Esophagus muscularis mucosa (tissue), 4 donors: ENCODE measurements at places on chromosomes 16 and 17. TPM values are rescaled to one million over a fixed set of nuclear protein-coding genes. Genes with fewer than 3 reads are reported as not detected.
A peak's percentile ranks its signal among the peaks of the same experiment; 100 is the strongest.

- H3K4me1 ChIP-seq: no peaks in the 10 kb centered on the region
- no peak overlapping the region for H3K27ac ChIP-seq
- no peaks in the 10 kb centered on the region for H3K36me3 ChIP-seq
- DNase-seq: no peak
- no peaks in the 10 kb centered on the region for H3K27me3 ChIP-seq
Measured at GRCh38 chr16:31344712-31345111, 10.3 kb upstream of the ITGAX start.

DNA sequence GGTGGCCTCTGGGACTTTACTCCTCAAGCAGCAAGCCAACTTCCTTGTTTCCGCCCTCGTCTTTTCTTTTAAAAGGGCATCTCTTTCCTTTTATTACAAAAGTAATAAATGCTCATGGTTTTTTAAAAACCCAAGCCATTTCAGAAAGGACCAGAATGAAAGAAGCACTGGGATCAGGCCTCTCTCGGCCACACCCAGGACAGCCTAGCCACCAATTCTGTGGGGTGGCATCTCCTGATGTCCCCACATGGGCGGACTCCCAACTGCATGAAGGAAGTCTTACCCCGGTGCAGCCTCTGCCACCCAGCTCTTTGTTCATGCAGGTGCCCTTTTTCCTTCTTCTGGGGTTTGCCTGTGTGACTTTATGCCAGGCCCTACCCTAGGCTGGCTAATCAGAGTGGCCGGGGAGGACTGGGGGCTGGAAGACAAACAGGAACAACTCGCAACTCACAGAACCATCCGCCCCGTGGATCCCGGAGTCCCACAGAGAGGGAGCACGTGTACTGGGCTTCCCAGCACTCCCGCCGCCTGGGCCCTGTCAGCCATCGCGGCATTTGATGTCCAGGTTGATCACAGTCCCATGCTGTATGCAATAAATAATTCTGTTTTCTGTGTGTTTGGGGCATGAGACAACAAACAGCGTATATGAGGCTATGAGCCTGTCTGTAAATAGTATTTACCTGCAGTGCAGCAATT lies 2.6 kb upstream of the RASD1 start:
- no peak overlapping the region for H3K4me3 ChIP-seq
- no peaks in the 10 kb centered on the region for H3K27me3 ChIP-seq
- DNase-seq: no peak
- no peak overlapping the region for H3K27ac ChIP-seq
- H3K4me1 ChIP-seq: peaks cover 32% of the 10 kb centered on the region
- H3K36me3 ChIP-seq: no peaks in the 10 kb centered on the region

DNA sequence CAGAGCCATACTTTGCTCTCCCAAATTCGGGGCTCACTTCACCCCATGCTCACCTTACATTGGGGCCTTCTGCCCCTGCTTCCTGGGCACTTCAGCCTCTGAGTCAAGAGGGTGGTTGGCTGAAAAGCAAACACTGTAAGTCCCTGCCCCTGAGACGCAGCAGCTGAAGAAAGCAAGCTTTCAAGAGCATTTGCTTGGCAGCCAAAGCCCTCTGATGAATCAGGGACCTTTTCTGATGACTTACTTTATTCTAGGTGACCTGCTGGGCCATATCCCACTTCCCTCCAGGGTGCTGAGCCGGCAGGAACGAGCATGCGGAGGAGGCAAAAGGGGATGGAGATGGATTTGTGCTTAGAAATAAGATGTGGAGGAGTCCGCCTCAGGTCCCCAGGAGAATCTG lies 147.0 kb upstream of the TNRC6C start:
- peaks cover 23% of the 10 kb centered on the region for H3K4me1 ChIP-seq
- peak overlapping the region; percentile 62 for H3K27ac ChIP-seq
- no peaks in the 10 kb centered on the region for H3K36me3 ChIP-seq
- H3K27me3 ChIP-seq: no peaks in the 10 kb centered on the region
- no peak overlapping the region for H3K4me3 ChIP-seq
- no peak for DNase-seq

- H3K27me3 ChIP-seq: no peaks in the 10 kb centered on the region
- DNase-seq: no peak
- H3K4me1 ChIP-seq: peaks cover 14% of the 10 kb centered on the region
- H3K36me3 ChIP-seq: no peaks in the 10 kb centered on the region
- H3K4me3 ChIP-seq: no peak overlapping the region
Measured at GRCh38 chr16:14399378-14400284, 230.4 kb downstream of the PARN start.

DNA sequence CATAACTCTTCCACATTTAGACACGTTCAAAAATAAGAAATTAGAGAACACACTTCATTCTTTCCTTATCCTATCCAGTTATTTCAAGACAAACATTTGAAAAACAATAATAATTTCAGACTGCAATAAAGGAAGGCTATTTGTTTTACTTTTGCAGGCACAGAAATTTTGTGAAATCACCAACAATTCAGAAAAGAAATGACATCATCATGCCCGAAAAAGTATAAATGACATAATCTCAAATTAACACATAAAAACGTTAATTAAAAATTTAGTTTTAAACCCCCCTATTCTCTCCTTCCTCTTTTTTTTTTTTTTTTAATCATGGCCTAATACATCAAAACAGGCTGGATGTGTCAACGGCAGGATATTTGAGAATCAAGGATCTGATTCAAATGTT lies 468.4 kb upstream of the RBFOX1 start:
- no peak overlapping the region for H3K27ac ChIP-seq
- H3K4me1 ChIP-seq: no peaks in the 10 kb centered on the region

- H3K36me3 ChIP-seq: no peaks in the 10 kb centered on the region
- H3K4me3 ChIP-seq: peak overlapping the region; percentile 71
- peaks cover 3% of the 10 kb centered on the region for H3K27me3 ChIP-seq
- no peak for DNase-seq
- peaks cover 58% of the 10 kb centered on the region for H3K4me1 ChIP-seq
- peak overlapping the region; percentile 91 for H3K27ac ChIP-seq
Measured at GRCh38 chr16:17467923-17468540, 2.7 kb downstream of the XYLT1 start.

- peaks cover 7% of the 10 kb centered on the region for H3K4me1 ChIP-seq
- no peaks in the 10 kb centered on the region for H3K36me3 ChIP-seq
- no peak overlapping the region for H3K4me3 ChIP-seq
- H3K27me3 ChIP-seq: no peaks in the 10 kb centered on the region
Measured at GRCh38 chr17:64420143-64420670, 28.7 kb upstream of the MILR1 start.

DNA sequence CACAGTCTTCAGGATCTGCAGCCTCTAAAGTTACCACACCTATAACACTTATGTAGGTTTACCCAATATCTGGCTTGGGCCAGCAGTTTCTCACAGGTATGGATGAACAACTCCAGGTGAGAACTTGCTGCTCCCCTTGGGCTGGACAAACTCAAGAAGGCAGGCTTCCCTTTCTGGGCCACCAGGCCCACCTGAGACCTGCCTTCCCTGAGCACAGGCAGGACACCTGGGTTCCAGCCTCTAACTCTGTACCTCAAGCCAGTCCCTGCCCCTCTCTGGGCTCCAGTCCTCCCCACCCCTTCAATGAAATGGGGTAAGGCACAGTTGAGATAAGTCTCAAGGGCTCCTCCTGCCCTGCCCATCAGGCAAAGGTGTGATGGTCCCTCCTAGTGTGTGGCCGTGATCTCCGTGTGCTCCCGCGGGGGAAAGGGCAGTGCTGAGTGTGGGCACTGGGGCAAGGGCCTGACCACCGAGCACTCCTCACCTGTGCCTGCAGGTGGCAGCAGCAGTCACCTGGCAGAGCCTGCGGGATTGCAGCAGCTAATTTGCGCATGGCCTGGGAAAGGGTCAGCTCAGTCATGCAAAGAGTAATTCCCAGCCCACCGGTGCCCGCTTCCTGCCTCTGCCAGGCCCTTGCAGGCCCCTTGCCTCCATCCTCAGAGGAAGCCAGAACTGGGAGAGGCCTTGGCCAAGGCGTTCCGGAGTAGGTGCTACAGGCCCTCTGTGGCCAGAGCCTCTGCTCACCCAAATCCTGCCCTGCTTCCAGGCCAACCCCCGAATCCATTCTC lies 28.2 kb upstream of the ADGRG1 start:
- H3K36me3 ChIP-seq: no peaks in the 10 kb centered on the region
- H3K4me1 ChIP-seq: peaks cover 4% of the 10 kb centered on the region
- no peak for DNase-seq
- H3K4me3 ChIP-seq: no peak overlapping the region
- H3K27me3 ChIP-seq: no peaks in the 10 kb centered on the region
- H3K27ac ChIP-seq: no peak overlapping the region

GRCh38 chr17:82058230-82058854 lies 6.6 kb downstream of the GPS1 start:
- no peak for DNase-seq
- H3K36me3 ChIP-seq: peaks cover 98% of the 10 kb centered on the region
- no peak overlapping the region for H3K4me3 ChIP-seq
- peaks cover 9% of the 10 kb centered on the region for H3K4me1 ChIP-seq
- H3K27me3 ChIP-seq: no peaks in the 10 kb centered on the region

GRCh38 chr17:21272881-21273792 lies 11.4 kb upstream of the MAP2K3 start:
- DNase-seq: no peak
- peaks cover 20% of the 10 kb centered on the region for H3K4me1 ChIP-seq
- no peaks in the 10 kb centered on the region for H3K36me3 ChIP-seq
- H3K4me3 ChIP-seq: no peak overlapping the region

DNA sequence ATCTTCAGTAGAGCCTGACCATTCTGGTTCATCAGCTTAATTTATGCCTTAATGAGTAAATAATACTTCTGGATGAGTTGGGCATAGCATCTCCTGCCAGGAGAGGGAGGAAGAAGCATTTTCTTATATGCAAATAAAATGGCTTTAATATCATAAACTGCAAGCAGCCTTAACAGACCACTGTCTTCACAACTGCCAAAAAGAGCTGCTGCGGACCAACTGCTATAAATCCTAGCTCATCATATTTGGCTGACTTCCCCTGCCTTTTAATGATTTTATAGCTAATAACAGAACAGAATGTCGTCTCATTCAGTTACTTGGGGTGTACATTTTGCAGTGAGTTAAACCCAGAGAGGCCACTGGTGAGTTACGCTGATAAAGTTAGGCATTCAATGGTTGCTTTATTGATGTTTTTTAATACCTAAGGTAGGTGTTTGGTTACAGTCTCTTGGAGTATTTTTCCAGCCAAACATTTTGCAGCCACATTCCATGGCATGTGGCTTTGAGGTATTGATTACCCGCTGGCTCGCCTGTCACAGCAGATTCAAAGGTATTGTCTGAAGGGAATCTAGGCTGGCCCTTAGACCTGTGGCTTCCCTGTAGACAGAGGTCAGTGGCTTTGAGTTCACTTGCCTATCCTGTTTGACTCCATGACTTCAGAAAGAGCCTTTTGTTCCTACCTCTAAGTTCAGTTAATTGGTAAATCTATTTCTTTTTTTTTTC lies 16.4 kb downstream of the FAM20A start:
- DNase-seq: no peak
- H3K4me1 ChIP-seq: no peaks in the 10 kb centered on the region
- H3K27ac ChIP-seq: no peak overlapping the region
- H3K27me3 ChIP-seq: no peaks in the 10 kb centered on the region
- no peak overlapping the region for H3K4me3 ChIP-seq

- no peak overlapping the region for H3K4me3 ChIP-seq
- no peak for DNase-seq
- H3K4me1 ChIP-seq: no peaks in the 10 kb centered on the region
- H3K36me3 ChIP-seq: no peaks in the 10 kb centered on the region
- no peak overlapping the region for H3K27ac ChIP-seq
Measured at GRCh38 chr17:28182559-28182958, 136.4 kb upstream of the TMEM97 start.

DNA sequence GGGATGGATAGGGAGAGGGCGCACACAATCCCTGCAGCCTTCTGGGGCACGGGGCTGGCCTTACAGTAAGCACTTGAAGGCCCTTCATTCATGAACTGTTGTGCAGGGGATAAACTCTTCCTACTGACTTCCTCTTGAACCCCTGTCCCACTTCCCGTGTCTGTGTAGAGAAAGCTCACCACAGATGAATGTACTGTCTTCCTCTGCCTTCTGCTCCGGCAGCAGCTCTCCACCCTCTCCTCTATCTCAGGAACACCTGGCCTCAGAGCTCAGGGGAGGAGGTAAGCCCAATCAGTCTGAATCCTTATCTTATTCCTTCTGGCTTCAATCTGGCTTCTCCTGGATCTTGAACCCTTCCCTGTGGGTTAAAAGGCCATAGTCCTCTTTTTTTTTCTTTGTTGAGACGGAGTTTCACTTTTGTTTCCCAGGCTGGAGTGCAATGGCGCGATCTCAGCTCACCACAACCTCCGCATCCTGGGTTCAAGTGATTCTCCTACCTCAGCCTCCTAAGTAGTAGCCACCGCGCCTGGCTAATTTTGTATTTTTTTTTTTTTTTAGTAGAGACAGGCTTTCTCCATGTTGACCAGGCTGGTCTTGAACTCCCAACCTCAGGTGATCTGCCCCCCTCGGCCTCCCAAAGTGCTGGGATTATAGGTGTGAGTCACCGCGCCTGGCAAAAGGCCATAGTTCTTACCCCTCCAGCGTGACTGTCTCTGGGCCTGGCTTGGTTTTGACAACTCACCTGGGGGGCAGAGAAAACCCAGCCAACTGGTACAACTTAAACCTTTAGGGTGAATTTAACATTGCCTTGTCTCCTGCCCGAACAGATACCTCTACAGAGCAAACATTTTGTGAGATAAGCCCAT lies 7.2 kb upstream of the SLC52A1 start:
- H3K36me3 ChIP-seq: no peaks in the 10 kb centered on the region
- no peak for DNase-seq
- H3K4me3 ChIP-seq: no peak overlapping the region

DNA sequence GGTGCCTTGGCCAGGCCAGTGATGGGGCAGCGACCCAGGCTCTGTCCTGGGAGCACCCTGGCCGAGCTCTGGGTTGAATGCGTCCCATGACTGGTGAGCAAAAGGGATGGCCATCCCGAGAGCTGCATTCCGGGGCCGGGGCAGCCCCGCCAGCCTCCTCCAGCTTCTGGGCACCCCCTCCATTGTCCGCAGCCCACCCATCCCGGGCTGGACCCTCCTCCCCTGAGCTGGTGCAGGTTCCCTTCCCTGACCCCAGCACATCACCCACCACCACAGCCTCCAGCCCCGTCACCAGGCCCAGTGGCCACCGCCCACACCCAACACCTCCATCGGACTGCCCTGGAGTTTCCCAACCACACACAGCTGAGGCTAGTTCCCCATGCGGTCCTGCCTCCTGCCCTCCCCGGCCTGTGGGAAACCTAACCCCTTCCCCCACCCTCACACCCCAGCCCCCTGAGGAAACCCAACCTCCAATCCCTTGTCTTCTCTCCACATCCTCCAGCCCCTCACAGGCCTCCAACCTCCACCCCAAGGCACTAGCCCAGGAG lies 16.2 kb upstream of the PVALEF start:
- peaks cover 7% of the 10 kb centered on the region for H3K4me1 ChIP-seq
- no peak overlapping the region for H3K4me3 ChIP-seq

DNA sequence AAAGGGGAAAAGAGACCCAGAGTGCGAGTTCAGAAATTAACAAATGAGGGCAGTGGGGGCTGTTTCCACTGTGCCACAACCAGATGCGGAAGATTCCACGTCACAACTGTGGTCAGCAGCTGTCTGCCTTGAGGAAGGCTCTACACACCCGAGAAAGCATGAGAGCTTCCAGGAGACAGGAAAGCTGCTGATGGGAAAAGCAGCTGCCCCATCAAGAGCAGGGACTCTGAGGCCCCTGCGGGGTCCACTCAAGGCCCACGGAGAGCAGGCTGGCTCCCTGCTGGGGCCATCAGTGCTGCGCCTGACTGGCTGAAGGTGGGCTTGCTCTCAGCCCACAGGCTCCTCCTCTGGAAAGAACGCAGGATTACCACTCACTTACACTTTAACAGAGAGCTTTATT lies 14.8 kb upstream of the TRAP1 start:
- no peak overlapping the region for H3K27ac ChIP-seq
- H3K4me3 ChIP-seq: no peak overlapping the region

Gene TVP23A
- total RNA-seq: not detected

Gene ERCC4
- 8.7 TPM for total RNA-seq

Gene ADORA2B
- 0.42 TPM for total RNA-seq

Gene CEMP1
- not detected for total RNA-seq

Gene PYY
- not detected for total RNA-seq
